ENCODE measurements at places on chromosomes 1 and 21. TPM values are rescaled to one million over a fixed set of nuclear protein-coding genes. Genes with fewer than 3 reads are reported as not detected.

- no peaks in the 10 kb centered on the region for H3K27me3 ChIP-seq
- DNase-seq = no peak
- H3K36me3 ChIP-seq = no peaks in the 10 kb centered on the region
- peaks cover 20% of the 10 kb centered on the region for H3K4me1 ChIP-seq
Observed at GRCh38 chr1:196546272-196547111, 61.7 kb downstream of the KCNT2 start.

NUP210L gene
- 0.19 TPM for total RNA-seq

PRR9 gene
- total RNA-seq = not detected

ATP5PB gene
- total RNA-seq = 147 TPM

CRYAA gene
- not detected for total RNA-seq

Data from chondrocyte (in vitro differentiated cells).